ENCODE measurements at places on chromosomes 1 and 21.
A peak's percentile ranks its signal among the peaks of the same experiment; 100 is the strongest.

DNA sequence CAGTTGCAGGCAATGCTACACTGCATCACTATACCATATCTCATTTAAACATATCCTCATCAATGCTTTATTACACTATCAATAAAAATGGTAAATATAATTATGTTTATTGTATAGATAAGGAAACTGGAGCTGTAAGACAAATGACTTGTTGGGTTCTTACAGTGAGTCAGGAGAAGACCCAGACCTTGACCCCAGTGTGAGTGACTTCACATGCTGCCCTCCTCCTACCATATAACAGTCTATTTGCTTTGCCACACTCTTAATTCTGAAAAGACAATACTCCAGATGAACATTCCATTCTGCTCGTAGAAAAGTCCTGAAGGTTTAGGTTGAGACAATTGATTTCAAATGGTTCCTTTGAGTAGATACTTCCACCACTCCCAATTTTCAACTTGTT, 550.5 kb downstream of the PLPP3 start:
- no peak for DNase-seq

DNA sequence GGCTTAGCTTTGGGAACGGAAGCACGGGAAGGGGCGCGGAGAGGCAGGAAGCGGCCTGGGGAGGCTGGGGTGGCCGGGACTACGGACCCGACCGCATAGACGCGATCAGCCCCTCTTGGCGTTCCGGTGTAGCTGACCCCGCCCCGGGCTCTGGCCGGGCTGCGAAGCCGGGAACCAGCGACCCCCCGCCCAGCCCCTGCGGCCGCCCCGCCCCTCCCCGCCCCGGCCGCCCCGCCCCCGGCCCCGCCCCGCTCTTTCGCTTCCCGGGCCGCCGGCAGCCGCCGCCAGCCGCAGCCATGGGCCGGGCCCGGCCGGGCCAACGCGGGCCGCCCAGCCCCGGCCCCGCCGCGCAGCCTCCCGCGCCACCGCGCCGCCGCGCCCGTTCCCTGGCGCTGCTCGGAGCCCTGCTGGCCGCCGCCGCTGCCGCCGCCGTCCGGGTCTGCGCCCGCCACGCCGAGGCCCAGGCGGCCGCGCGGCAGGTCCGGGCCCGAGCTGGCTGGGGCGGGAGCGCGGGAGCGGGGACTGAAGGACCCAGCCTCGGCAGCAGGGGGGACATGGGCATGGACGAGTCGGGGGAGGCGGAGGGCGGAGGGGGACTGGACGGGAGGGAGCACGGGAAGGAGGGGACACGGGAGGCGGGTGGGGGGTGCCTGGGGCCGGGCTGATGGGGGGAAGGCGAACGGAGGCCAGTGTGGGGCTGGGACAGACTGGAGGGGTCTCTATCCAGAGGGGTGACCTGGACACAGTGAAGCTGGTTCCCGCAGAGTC, at the start of gene SELENON:
Gene SELENON, plus strand, starts transcription at position 259 of the 768 bp plus-strand sequence. Its CDS starts 38 bp downstream, at position 297.
- DNase-seq: peak; percentile 40

GRCh38 chr1:34366875-34367624, 190.3 kb downstream of the C1orf94 start:
- DNase-seq: no peak

GRCh38 chr1:55071477-55071876, 32.1 kb downstream of the PCSK9 start:
- no peak for DNase-seq

- no peak for DNase-seq
These were observed 107.5 kb downstream of the CHRM3 start for GRCh38 chr1:239493811-239494414.

DNA sequence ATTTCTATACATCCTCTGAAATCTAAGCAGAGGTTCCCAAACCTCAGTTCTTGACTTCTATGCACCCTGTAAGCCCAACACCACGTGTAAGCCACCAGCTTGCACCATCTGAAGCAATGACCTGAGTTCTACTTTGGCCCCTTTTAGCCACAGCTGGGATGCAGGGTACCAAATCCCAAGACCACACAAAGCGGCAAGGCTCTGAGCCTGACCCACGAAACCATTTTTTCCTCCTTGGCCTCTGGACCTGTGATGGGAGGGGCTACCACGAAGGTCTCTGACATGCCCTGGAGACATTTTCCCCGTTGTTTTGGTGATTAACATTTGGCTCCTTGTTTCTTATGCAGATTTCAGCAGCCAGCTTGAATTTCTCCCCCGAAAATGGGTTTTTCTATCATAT, 38.8 kb downstream of the STXBP3 start:
- DNase-seq: no peak

GRCh38 chr1:247402120-247402675, 13.8 kb upstream of the NLRP3 start:
- DNase-seq: no peak

GRCh38 chr21:36419996-36420395, 34.8 kb downstream of the CHAF1B start:
- peak; percentile 26 for DNase-seq

- DNase-seq: no peak
These were observed 2.4 kb downstream of the SLAMF1 start for GRCh38 chr1:160644399-160644798.

DNA sequence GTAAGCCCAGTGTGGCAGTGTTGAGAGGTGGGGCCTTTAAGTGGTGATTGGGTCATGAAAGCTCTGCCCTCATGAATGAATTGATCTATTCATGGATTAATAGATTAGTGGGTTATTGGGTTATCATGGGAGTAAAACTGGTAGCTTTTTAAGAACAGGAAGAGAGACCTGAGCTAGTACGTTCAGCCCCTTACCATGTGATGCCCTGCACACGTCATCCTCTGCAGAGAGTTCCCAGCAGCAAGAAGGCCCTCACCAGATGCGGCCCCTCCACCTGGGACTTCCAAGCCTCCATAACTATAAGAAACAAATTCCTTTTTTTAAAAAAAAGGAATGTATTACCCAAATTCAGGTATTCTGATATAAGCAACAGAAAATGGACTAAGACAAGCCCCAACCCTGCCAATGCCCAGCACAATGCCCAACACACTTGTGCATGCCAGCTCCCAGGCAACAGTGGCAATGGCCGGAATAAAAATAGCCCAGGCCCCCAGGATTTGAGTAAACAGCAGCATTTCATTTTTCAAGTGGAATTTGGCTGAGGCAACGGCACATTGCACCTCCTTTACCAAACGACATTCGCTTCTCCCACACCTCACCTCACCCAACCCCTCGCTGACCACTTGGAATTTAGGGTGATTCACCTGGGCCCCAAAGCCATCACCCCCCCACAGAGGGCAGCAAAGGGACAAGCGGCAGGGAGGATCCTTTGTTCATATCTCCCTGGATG, 215.9 kb downstream of the TOMM20 start:
- no peak for DNase-seq

GRCh38 chr1:154391086-154391770, 13.9 kb upstream of the IL6R start:
- DNase-seq: no peak

GRCh38 chr1:66242646-66243547, 291.1 kb upstream of the SGIP1 start:
- DNase-seq: peak; percentile 75

DNA sequence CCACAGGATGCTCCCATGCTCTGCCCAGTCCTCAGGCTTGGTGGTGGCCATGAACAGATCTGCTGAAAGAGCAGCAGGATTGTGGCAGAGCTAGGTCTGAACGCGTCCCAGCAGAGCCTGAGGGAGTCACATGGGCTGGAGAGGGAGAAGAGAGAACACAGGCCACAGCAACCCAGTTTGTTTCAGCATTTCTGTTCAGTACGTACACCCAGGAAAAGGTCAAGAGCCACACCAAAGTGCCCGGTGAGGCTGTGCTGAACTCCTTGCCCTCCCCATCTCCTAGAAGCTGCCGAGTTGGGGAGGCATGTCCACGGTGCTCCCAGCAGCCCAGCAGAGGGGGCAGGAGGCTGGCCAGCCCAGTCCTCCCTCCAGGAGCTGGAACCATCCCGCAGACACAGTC, 5.5 kb downstream of the PKP1 start:
- DNase-seq: no peak

GRCh38 chr1:37078866-37079265, 44.6 kb upstream of the GRIK3 start:
- DNase-seq: no peak

GRCh38 chr1:52631759-52632331, 1.1 kb upstream of the SHISAL2A start:
- no peak for DNase-seq

GRCh38 chr1:8962812-8963530, 17.3 kb downstream of the CA6 start:
- peak; percentile 37 for DNase-seq

GRCh38 chr1:196960854-196961253, 16.5 kb upstream of the CFHR5 start:
- DNase-seq: no peak
